Stimulated activated CD8-positive, alpha-beta memory T cell treated with anti-CD3 and anti-CD28 coated beads, Interleukin-4, amount 100 ng/mL, for 4 hours (primary cell): ENCODE measurements at places on chromosomes 7 and 10.

DNA sequence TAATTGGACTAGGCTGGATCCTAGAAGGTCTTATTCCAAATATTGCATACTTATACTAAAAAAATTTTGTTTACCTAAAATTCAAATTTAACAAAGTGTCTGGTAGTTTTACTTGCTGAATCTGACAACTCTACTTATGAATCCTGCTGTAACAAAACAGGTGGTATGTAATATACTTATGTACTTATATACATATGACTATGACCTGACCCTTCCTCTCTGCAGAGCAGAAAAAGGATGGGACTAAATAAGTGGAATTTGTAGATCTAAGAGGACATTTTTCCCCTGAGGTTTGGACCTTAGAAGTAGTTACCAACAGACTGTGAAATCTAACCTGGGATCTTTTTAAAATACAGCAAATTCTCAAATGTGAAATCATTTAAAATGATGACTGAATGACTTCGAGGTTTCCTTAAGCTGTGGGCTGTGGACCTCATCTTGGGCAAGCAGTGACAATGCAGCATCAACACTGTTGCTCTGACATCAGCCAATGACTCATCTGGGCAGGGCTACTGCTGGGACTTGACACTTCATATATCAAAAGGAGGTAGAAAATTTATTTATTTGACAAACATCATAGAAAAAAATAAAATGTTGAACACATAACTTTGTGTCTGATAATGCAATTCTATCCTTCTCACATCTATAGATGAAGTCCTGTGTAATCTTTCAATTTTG is 73.6 kb downstream of the RELN start:
- no peak for DNase-seq

- DNase-seq, result no peak
Measured at GRCh38 chr10:3203016-3203811, 30.6 kb upstream of the PITRM1 start.

DNA sequence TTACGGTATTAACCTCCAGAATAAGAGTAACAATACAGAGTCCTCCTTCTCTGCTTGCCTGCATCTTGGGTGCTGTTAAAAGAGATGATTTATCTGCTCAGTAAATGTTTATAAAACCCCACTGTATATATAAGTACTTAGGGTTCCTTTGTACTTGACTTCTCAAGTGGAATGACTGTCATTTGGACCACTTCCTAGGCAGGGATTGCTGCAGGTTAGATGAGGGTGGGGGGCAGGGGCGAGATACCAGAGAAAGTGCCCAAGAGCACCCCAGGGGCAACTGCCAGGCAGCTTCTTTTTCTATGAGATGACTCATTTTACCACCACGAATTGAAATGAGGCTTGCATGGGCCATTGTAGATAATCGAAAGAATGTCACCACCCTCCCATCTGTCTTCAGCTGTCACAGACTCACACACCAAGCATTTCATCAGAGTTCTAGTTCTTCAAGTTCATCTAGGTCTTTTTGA is 421.9 kb upstream of the GALNT17 start:
- DNase-seq, result no peak

DNA sequence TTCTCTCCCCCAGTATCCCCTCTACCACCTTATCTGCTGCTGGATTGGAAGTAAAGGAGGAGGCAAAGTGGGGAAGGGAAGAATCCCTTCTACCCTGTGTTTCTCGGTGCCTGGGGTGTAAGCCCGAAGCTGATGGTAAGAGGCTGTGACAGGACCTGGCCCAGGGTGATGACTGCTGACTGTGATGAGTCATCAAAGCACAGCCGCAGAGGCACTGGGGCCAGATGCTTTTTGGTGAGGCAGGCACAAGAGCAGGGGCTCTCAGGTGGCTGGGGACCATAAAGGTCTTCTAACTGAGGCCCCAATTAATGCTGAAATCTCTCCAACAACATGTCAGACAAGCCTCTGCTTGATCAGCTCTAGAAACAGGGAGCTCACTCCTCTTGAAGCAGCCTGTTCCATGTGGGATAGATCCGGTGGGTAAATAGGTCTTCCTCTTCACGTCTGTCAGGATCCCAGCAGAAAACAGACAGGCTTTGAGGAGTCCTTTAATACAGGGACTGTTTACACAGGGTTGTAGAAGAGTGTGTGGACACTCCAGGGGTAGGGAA is 86.1 kb upstream of the PCBD1 start:
- no peak for DNase-seq
